ENCODE measurements at places on chromosomes 12 and 14. TPM values are rescaled to one million over a fixed set of nuclear protein-coding genes. Genes with fewer than 3 reads are reported as not detected.

Gene MYH6
- not detected for total RNA-seq

Gene PA2G4
- 316 TPM for total RNA-seq

Gene SOX5
- not detected for total RNA-seq

DNA sequence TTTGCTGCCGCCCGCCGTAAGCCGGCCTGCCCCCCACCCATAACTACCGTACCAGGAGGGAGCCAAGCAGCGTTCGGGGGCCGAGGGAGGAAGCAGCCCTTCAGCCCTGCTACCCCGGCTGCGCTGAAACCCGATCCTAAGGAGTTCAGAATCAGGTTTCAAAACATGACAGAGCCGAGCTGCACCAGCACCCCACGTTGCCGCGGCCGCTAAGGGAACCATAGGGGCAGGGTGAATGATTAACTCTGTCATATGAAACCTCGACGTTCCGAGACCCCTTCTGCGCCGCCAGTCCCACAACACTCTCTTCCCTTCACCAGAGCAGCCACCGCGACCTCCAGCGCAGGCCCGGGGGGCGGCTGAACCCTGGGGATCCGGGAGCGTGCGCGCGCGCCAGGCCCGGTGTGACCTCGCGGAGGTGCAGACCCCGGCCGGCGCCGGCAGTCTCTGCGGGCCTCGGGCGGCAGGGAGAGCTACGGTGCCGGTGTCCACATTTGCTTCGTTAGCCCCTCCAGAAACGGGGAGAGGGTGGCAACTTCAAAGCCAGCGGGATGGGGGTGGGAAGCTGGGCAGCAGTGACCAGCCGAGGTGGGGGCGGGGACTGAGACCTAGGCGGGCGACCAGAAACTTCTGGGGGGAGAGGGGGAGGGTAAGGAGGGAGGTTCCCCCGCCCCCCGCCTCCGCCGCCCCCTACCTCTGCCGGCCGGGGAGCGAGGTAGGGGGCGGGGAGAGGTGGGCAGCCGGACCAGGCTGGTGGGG lies 1.6 kb downstream of the SIX4 start:
- peak; percentile 35 for DNase-seq

GRCh38 chr12:58877243-58877743 lies 43.0 kb downstream of the LRIG3 start:
- DNase-seq = no peak

- DNase-seq = no peak
Observed at GRCh38 chr14:74089251-74090020, 4.7 kb downstream of the LIN52 start.

- no peak for DNase-seq
Observed at GRCh38 chr12:68888243-68888642, 44.7 kb downstream of the CPM start.

DNA sequence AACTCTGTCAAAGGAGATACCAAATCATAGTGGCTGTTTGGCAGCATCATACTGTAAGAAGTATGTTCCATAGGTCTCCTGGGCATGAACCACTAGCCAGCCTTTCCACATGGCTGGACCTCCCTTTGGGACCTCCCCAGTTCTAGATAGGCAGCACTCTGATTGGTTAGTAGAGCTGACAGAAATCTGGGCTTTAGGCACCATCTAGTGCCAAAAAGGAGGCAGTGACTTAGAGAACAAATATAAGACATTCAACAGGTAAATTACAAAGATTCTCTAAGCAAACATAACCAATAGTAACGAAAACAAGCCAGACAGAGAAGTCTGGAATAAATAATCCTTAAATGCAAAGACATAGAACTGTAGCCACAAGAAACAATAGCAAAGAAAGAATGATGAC lies 148.0 kb upstream of the PDE3A start:
- DNase-seq = no peak

Measured in activated CD8-positive, alpha-beta T cell treated with anti-CD3 and anti-CD28 coated beads, Interleukin-2, amount 10 ng/mL, durations not matched to agents 7 days and 5 days (primary cell).